Epithelial cell of proximal tubule (primary cell): ENCODE measurements at places on chromosomes 16 and 17.
A peak's percentile ranks its signal among the peaks of the same experiment; 100 is the strongest.

DNA sequence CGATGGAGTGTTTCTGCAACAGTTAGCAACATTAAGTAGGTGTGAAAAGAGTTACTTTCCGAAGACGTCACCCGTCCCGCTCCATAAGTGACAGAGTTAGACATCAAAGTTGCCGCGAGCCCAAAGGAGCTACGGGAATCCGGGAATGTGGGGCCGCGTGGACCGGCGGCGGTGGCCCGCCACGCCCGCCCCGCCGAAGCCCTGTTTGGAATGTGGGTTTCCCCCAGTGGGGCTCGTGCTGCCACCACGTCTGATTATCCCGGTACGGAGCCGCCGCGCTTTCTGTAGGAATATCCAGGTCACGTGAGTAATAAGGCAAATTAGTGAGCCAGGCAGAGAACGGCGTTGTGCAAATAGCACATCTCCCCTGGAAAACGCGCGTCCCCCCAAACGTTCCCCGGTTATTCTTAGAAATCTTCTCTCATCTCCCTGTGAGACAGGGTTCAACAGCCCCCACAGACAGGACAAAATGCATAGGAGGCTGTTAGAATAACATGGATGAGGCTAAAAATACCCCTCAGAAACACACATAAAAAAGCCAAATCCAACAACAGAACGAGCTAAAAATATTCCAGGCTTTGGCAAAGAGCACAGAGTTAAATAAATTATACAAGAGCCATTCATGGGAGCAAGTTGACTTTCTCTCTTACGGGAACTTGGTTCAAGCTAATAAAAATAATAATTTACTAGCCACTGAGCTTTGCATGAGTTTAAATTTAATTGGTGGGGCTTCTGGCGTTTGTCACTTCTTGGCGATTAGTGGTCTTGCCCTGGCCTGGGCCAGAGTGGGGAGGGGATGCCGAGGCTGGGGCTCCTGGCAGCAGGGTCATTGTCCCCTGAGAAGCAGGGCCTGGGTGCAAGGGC is 8.6 kb downstream of the BAHCC1 start:
- DNase-seq: no peak

GRCh38 chr16:87361916-87362619 is 21.5 kb downstream of the FBXO31 start:
- no peak for DNase-seq

DNA sequence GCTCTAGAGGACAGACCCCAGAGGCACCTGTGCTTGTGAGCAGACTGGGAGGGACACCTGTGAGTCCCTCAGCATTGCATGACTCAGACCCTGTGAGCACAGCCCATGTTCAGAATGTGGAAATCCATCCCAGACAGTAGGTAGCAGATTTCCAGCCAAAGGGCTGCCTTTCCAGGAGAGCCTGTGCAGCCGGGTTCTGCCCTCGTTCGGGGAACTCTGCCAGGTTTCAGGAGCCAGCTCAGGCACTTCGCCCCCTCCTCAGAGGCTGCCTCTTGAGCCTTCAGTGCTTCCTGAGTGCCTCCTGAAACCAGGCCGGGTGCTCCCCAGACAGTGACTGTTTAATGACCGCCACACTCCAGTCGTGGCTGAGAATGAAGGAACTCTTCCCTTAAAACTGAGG is 23.3 kb upstream of the SDR42E2 start:
- no peak for DNase-seq

DNA sequence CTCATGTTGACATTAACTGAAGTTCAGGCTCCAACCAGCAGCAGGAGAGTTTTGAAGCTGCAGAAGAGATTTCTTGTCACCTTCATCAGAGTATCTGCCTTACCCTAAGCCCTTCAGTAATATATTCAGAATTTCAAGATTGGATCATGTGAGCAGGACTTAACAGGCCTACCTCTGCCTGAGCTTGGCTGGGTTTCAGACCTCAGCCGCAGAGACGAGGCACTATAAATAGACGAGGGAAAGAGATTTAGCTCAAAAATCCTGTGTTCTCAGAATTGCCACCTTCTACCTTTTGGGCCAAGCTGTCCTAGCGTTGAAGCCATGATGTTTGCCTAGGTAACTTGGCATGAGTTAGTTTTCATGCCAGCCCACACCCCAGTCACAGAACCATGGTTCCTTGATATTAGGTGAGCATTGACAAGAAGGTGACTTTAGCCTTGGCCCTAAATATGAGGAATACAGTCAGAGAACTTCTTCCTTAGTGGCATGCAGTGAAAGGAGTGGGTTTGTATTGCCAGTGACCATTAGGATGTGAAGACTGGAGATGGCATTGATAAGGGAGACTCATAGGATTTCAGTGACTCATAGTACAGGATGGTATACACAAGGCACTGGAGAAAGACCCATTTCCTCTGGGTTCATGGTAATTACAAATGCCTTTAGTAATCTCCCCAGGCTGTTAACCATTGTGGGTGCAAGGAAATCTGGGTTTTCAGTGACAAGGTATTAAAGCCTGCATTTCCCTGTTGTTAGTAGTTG is 224.3 kb downstream of the MSI2 start:
- no peak for DNase-seq

DNA sequence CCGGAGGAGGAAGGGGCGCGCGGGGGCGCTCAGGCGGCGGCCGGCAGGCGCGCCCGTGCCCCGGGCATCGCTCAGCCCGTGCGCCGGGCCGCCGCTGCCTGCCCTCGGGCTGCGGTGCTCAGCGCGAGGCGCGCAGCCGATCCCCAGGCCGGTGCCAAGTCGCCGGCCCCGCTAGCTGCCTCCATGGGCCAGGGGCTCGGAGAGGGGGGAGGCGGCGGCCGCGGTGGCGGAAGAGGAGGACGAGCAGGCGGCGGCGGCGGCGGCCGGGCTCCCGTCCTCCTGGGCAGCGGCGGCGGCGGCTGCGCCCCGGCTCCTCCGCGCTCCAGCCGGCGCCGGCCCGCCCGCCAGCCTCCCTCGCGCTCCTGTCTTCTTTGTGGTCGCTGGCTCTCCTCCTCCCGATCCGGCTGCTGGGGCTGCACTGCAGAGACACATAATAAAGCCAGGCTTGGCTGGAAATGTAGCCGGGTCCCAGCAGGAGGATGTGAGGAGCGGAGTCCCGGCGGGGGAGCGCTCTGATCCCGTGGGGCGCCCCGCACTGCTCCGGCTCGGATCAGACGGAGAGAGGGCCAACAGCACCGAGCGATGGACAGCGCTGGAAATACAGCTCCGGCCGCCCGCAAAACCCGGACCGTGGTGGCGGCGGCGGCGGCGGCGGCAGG is 889 bp upstream of the ZNF423 start:
- peak; percentile 7 for DNase-seq

DNA sequence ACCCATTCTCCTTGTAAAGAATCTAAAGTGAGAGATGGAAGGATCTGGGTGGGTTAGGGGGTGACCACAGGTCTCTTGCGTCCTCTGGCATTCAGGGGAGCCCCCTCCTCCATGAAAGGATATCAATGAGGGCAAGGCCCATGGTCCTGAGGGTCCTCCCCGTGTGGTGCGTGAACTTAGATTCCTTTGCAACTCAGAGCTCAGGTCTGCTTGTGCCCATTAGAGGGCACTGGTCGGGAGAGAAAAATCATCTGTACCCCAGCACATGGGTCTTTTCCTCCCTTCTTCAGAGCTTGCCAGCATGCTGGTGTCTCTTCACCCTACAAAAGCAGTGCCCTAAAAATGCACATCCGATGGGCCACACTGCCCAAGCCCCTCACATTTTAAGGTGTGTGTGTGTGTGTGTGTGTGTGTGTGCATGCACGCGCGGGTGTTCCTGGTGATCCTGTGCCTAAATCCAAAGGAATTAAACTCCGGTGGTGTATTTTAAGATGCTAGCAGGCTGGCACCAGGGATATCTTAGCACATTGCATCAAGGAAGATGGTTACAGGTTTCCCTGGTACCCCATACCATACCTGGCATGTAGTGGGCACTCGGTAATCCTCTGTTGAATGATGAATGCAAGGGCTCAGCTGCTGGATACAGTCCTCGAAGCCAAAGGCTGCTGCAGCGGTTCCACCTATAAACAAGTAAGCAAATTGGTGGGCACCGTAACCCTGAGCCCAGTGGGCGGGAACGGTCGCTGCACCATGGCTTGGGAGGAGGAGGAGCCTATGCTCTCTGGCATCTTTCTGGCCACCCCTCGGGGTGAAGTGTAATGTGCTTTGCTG is 4.7 kb downstream of the C1QTNF1 start:
- DNase-seq: no peak

GRCh38 chr16:79962962-79963361 is 362.4 kb upstream of the MAF start:
- no peak for DNase-seq

DNA sequence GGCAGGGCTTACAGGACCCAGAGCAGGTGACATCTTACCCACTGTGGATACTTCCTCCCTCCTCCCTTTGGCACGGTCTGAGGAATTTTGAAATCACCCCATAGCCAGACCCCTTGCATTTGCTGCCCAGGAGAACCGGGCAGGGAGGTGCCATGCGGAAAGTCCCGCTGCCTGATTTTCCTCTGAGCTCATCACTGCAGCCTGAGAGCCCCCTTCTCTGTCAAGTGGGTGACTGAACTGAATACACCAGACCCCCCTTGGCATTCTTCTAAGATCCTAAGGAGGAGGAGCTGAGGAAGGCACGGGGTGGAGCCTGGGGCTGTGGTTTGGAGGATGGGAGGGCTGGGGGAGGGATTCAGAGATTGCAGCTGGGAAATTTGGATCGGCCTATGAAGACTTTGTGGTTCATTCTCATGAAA is 173.4 kb downstream of the RAB11FIP4 start:
- DNase-seq: peak; percentile 59

- DNase-seq: no peak
Observed at GRCh38 chr17:51128076-51128475, 7.4 kb upstream of the SPAG9 start.
